HepG2 (cell line): ENCODE measurements at places on chromosomes 1 and 21. TPM values are rescaled to one million over a fixed set of nuclear protein-coding genes. Genes with fewer than 3 reads are reported as not detected.

The EFCAB14 gene
- total RNA-seq, result 17.4 and 17.9 TPM in 2 replicates

The SPATA46 gene
- total RNA-seq, result not detected in 2 replicates

DNA sequence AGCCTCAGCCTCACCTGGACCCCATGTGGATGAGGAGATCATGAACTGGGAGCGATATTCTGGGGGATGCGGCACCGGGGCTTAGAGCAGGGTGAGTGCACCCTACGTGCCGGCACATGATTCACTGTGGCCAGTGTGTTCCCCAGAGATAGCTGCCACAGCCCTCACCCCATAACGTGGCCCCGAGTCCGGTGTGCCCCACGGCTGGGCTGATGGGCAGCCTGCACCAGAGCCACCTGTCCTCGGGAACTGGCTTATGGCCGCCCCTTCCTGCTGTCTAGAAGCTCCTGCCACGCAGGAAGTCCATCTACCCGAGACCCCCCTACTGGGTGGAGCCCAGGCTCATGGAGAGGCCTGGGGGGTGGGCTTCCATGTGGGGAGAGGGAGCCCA lies 39.1 kb upstream of the SLC19A1 start:
- DNase-seq, result no peak

GRCh38 chr1:8115769-8116167 lies 89.7 kb upstream of the ERRFI1 start:
- no peak for DNase-seq

- DNase-seq, result peak; percentile 84
Observed at GRCh38 chr1:205298191-205298994, 23.2 kb downstream of the NUAK2 start.

GRCh38 chr1:196393742-196394141 lies 214.5 kb downstream of the KCNT2 start:
- DNase-seq, result no peak

DNA sequence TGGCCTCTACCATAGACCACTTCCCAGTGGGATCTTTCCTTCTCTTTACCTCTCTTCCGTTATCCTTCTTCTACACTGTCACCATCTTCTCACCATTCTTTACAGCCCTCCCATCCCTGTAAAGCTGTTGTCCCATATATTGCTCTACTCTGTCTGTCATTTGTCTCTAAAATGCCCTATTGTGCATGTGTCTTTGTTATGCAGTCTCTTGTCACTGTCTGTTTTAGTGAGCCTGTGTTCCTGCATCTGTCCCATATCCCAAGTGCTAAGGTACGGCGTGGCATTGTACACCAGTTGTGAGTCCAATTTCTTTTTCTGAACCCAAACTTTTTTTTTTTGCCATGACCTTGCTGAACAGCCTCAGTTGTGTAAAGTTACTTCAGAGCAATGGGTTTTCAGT lies 8.8 kb upstream of the ZBTB18 start:
- DNase-seq, result no peak

DNA sequence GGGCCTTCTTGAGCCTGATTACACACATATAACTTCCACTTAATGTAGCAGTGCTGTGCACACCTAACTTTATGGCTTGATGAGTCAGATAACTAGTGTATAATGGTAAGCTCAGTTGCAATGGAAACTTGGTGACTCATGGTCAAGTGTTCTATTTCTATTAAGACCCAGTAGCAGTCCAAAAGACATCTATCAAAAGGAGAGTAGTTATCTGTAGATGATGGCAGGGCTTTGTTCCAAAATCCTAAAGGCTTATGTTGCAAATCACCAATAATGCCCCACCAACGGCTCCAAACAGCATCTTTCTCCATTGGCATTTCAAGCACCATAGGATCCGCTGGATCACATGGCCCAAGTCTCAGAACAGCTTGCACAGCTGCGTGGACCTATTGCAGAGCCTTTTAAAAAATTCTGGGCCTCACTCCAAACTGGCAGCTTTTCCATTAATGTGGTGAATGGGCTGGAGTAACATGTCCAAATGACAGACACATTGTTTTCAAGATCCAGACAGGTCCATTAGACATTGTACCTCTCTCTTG lies 566.8 kb upstream of the USP24 start:
- DNase-seq, result no peak
